ENCODE measurements at places on chromosomes 12 and 14.

- DNase-seq: no peak
Measured at GRCh38 chr12:2589381-2589780, 205.4 kb upstream of the FKBP4 start.

- no peak for DNase-seq
Measured at GRCh38 chr12:93167841-93168492, 209.8 kb upstream of the NUDT4 start.

DNA sequence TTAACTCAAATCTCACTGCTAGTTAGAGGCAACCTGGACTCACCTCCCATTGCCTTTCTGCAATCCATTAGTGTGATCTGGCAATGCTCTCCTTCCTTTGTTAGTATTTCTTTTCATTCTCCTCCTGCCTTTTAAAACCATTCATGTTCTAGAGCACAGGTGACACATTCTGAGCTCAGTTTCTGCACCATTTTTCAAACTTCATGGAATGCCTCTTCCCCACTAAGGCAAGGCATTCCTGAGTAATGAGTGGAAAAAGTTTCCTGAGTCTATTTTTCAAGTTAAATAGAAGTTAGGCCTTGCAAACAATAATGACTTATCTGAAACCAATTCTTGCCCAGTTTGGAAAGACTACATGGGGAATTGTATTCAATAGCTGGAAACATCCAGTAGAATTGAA is 1001.8 kb downstream of the BCL11B start:
- DNase-seq: no peak

GRCh38 chr12:19937161-19937560 is 431.2 kb upstream of the PDE3A start:
- no peak for DNase-seq

DNA sequence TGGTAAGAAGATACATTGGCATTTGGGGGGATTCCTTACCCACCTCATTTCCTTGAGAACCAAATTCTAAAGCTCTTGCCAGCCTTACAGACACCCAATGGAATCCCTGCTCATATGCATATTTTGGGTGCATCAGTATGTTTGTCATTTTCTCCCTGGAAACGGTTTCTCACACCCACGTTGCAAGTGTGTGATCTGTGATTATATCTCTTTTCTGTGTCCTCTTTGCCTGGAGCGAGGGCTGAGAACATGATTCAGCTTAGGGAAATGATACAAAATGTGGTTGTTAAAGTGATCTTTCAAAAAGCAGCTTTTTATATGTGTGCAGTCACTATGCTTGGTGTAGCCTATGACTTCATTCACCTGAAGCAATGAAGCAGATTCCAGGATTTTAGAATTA is 52.0 kb downstream of the KCNMB4 start:
- no peak for DNase-seq

- DNase-seq: no peak
Measured at GRCh38 chr14:75724414-75725204, 63.6 kb downstream of the TTLL5 start.

GRCh38 chr12:14605401-14605989 is 37.8 kb upstream of the PLBD1 start:
- no peak for DNase-seq

DNA sequence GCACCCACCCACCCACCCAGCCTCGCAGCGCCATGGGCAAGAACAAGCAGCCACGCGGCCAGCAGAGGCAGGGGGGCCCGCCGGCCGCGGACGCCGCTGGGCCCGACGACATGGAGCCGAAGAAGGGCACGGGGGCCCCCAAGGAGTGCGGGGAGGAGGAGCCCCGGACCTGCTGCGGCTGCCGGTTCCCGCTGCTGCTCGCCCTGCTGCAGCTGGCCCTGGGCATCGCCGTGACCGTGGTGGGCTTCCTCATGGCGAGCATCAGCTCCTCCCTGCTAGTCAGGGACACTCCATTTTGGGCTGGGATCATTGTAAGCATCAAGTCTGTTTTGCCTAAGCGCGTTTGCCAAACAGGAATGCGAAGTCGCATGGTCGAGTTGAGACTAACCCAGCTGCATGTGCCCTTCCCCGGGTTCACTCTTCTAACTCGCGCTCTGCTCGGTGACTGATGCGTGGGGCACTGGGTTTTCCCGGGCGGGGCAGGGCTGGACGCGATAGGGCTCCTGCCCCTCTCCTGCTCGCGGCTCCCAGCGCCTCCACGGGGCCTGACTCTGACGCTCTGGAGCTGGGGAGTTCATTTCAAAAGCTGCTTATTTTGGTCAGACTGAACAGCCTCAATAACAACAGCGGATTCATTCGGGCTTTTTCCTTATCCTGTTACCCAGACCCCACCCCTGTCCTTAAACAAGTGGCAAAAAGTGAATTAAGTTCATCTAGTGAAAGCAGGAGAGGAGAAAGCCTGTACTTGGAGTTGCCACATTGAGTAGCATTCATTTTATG is 458 bp downstream of the SSPN start:
- DNase-seq: peak; percentile 27

DNA sequence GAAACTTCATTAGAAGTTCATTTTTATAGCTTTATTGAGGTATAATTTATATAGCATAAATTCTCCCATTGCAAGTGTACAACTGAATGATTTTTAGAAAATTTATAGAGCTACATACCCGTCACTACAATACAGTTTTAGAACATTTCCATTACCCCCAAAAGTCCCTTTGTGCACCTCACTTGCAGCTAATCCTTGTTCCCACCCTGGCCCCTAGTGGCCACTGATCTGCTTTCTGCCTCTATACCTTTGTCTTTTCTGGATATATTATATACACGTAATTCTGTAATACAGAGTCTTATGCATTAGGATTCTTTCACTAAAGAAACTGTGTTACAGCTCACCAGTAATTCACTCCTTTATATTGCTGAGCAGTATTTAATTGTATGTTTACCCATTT is 145.1 kb upstream of the DIO2 start:
- peak; percentile 17 for DNase-seq

GRCh38 chr14:68306265-68306933 is 486.5 kb downstream of the ZFP36L1 start:
- DNase-seq: no peak

- no peak for DNase-seq
Measured at GRCh38 chr12:78494911-78495310, 369.7 kb upstream of the SYT1 start.

- DNase-seq: no peak
Measured at GRCh38 chr12:21710958-21711775, 53.5 kb upstream of the LDHB start.

DNA sequence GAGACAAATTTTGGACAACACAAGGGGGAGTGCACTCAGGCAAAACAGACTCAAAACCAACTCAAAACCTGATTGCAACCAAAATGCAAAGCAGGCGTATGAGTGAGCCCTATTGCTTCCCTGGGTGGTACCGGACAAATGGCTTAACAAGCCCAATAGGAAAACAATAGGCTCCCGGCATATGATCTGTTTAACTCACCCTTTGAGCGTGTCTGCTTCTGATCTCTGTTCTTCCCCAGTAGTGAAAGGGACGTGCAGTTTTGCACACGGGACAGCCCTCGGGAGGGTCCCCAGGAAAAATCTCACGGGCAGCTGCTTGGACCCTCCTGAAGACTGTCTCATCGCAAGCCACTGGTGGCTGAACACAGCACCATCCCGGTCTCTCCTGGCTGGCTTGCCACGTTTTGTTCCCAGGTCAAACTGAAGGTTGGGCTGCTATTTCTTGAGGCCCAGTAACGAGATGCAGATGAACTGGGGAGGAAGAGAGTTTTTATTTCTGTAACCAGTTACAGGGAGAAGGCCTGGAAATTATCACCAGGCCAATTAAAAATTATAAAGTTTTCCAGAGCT is 9.9 kb downstream of the SOAT2 start:
- DNase-seq: no peak

DNA sequence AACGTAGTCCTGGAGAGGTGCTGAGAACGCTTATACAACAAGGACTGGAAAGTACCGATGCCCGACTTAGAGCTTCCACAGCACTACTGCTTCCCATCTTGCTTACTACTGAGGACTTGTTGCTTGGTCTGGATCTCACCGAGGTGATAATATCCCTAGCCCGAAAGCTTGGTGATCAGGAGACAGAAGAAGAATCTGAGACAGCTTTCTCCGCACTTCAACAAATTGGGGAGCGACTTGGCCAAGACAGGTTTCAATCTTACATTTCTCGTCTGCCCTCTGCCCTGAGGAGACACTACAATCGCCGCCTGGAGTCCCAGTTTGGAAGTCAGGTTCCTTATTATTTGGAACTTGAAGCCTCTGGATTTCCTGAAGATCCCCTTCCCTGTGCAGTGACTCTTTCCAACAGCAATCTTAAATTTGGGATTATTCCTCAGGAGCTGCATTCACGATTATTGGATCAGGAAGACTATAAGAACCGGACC is 1.1 kb downstream of the TOGARAM1 start:
- DNase-seq: no peak

DNA sequence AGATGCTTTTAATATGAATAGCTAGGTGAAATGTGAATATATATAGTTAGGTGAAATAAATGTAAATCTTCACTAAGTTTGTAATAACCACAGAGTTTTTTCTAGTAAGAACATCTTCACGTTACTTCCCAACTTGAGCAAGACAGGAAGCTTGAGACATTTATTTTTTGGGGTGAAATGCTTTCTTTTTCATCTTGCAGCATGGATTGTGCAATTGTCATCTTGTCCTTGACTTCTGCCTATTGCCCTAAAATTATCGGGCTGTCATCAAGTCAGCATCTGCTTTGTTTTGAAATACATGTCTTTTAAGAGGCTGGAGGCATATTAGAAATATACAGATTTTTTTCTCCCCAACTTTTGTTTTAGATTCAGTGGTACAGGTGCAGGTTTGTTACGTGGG is 433.9 kb downstream of the PCNX1 start:
- DNase-seq: no peak

GRCh38 chr14:63745858-63746425 is 18.1 kb upstream of the SGPP1 start:
- DNase-seq: no peak

DNA sequence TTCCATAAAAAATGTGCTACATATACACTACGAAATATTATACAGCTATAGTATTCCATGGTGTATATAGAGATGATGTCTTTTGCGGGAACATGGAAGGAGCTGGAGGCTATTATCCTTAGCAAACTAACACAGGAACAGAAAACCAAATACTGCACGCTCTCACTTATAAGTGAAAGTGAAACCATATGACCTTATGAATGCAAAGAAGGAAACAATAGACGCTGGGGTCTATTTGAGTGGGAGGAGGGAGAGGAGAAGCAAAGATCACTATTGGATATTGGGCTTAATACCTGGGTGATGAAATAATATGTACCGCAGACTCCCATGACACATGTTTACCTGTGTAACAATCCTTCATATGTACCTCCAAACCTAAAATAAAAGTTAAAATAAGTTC is 142.8 kb downstream of the LRFN5 start:
- no peak for DNase-seq

DNA sequence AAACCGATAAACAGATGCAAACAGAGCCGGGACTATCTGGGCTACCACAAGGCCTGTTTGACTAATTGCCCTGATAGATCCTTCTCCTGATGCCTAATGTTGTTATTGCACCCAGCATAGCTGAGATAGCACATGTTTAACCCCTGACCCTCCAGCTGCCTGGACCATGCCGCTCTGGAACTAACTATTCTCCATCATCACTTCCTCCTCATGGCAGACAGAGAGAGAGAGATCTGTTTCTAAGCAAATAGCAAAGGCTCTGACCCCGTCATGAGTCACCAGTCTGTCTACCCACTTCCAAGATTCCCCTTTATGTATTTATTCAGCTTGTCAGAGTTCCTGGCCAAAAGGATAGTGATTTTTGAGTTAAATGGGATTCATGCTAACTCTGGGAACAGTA is 58.2 kb upstream of the FLRT2 start:
- no peak for DNase-seq

GRCh38 chr12:23303821-23304220 is 645.6 kb downstream of the SOX5 start:
- no peak for DNase-seq

GRCh38 chr14:50649691-50650090 is 18.4 kb downstream of the SAV1 start:
- DNase-seq: no peak

- no peak for DNase-seq
Measured at GRCh38 chr14:28596391-28596790, 170.2 kb upstream of the FOXG1 start.

GRCh38 chr12:24991209-24992049 is 42.5 kb upstream of the BCAT1 start:
- no peak for DNase-seq
